ENCODE measurements at places on chromosomes 2 and 18. TPM values are rescaled to one million over a fixed set of nuclear protein-coding genes. Genes with fewer than 3 reads are reported as not detected.

GRCh38 chr2:105915005-105915558, 170.4 kb downstream of the NCK2 start:
- DNase-seq: no peak

- no peak for DNase-seq
These were observed 153.7 kb upstream of the KCTD1 start for GRCh38 chr18:26702086-26702485.

GRCh38 chr2:175064797-175065196, 59.6 kb upstream of the CHN1 start:
- no peak for DNase-seq

- DNase-seq: no peak
These were observed 74.0 kb downstream of the NAB1 start for GRCh38 chr2:190722835-190723234.

- no peak for DNase-seq
These were observed 19.1 kb upstream of the KANSL1L start for GRCh38 chr2:210190345-210190744.

The FHL2 gene
- polyA plus RNA-seq: 45.1 TPM

Measured in muscle of arm (tissue), 14 donors.